Suppressor macrophage treated with lipopolysaccharide for 1 hour (primary cell): ENCODE measurements at places on chromosomes 4 and X.

DNA sequence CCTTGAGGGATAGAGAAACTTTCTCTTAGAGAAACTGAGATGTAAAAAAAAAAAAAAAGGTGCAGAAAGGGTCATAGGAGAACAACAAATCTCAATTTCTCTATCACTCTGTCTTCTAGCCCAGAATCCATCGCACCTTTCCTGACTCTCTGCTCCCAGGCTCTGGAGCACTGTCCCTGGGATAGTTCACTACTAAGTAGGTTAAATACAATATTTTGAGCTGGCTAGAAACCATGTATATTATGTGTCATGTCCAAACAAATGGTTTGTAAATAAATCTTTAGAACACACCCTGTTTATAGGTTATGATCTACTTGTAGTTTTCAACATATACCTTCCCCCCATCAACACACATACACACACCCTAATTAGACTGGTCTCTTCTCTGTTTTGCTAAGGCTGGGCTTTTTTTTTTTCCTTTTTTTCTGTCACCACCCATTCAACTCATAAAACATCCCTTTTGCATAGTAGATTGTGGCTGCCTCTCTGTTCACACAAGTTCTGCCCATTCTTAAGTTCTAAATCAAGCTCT, 124.4 kb downstream of the KLHL13 start:
- no peak for DNase-seq

- no peak for DNase-seq
Observed at GRCh38 chrX:1941321-1941720, 326.5 kb downstream of the ASMT start.

- DNase-seq, result no peak
Observed at GRCh38 chr4:144685911-144686310, 40.0 kb downstream of the HHIP start.

DNA sequence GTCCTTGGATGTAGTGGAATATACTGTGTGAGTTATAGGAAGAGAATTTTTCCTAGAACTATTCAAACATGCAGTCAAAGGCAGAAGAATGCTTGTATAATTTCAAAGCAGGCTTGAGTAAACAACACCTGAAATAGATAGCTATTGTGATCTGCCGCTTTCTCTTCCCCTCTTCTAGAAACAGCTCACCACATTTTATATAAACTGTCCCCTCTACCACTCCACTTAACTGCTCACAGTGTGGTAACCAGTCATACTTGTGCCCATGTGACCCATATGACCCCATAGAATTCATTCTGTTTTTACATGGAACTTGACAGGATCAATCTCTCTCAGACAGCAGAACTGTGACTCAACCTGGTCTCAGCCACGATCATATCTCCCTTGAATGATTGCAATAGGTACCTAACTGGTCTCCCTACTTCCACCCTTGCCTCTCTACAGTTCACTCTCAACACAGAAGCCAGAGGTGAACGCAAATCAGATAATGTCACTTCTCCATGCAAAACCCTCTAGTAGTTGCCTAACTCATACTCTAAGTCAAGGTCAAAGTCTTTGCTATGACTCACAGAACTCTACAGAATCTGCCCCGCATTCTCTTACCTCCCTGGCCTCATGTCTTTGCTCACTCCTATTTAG, 85.6 kb upstream of the EFHC2 start:
- DNase-seq, result no peak

DNA sequence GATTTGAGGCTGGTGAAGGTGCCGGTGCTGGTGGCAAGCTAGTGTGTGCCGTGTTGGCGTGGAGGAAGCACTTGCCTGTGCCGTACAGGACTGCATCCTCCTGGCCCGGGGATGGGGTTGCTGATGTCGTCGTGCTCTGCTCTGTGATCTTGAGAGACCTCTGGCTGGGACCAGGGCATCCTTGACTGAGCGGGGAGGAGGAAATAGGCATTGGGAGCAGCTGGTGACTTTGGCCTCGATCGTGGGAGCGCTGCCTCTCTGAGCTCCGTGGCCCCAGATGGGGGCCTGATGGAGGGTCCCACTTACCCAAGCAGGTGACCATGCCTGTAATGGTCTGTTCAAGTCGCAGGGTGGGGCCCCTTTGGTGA, 31.5 kb upstream of the CLCN4 start:
- DNase-seq, result no peak

DNA sequence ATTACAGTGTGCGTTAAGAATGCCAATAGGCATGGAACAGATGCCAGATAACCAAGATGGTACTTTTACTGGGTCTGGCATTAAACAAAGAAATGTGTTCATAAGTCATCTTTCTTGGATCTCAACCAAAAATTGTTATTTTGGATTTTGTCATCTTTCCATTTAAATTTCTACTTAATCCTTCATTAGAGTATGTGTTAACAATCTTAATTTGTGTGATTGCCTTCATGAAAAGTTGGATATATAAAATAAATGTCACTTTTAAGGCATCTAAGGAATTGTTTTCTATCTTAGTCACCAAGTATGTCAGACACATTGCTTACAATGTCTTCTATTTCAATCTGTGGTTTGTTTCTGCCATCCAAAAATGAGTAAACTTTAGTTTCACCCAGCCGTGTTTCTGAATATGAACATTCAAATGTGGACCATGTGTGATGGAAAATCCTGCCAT, 87.5 kb downstream of the PALLD start:
- no peak for DNase-seq

DNA sequence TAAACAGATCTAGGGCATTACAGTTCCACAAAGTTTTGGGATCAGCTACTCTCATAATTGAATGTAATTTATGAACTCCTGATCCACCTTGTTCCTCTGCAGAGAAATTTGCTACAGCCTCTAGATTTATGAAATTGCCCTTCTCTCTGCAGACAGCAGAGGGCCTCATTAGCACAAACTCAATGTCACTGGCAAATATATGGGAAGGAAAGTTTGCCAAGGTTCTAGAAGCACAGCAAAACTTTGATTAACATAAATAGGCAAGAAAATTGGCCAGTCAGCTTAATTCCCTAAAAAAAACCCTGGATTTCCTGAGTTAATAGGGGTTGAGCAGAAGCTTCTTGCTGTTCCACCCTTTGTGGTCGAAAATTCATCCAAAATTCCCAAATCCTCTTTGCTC, 31.5 kb downstream of the PRPS1 start:
- DNase-seq, result peak; percentile 47

- DNase-seq, result no peak
Observed at GRCh38 chr4:7910263-7910896, 29.3 kb downstream of the AFAP1 start.

DNA sequence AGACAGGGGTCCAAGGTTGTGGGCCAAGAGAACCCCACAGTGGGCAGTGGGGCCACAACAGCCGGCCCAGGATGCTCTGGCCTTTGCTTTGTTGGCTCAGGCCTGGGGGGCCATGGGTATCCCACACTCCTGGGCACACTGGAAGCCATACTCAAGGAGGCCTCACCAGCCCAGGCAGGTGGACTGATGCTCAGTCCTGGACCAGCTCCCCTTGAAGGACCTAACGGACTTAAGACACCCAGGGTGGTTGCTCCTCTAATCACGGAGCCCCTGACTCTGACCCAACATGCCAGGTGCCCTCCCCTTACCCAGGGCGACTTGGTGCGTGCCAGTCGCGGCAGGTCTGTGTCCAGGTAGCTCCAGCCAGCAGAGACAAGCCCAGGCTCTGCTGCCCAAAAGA, 50.8 kb downstream of the ZFYVE28 start:
- no peak for DNase-seq

GRCh38 chr4:56226579-56226978, 160.7 kb downstream of the AASDH start:
- DNase-seq, result no peak

GRCh38 chr4:33058998-33059397, 2338.8 kb downstream of the PCDH7 start:
- DNase-seq, result no peak

DNA sequence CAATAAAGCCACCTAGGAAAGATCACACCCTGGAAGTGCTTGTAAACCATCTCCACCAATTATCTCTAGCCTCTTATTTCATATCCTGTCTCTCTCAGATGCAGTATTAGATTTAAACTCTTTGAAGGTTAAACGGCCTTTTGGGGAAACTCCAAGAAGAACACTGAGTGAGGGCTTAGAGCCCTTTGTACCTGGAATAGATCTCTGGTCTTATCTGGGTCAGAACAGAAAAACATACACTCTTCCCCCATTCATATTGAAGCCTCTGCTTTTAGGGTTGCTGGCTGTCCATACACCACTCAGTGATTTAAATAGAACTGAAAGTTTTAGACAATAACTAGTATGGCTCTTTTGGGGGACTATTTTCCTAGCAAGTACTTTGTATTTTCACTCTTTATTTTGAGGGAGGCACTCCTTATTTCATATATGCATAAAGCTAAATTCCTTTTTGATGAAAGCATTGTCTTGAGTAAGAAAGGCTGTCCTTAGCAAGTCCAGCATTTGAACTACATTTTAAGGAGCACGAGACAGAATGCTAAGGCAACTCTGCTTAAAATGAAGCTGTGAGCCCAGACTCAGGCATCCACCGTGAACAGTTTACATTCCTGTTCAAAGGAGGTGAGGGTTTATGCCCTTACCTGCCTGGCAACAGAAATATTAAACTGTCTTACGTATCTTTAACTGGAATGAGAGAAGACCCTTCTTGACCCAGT, 17.4 kb downstream of the YY2 start:
- no peak for DNase-seq

- DNase-seq, result peak; percentile 21
Observed at GRCh38 chr4:52931243-52931642, 69.1 kb downstream of the RASL11B start.

DNA sequence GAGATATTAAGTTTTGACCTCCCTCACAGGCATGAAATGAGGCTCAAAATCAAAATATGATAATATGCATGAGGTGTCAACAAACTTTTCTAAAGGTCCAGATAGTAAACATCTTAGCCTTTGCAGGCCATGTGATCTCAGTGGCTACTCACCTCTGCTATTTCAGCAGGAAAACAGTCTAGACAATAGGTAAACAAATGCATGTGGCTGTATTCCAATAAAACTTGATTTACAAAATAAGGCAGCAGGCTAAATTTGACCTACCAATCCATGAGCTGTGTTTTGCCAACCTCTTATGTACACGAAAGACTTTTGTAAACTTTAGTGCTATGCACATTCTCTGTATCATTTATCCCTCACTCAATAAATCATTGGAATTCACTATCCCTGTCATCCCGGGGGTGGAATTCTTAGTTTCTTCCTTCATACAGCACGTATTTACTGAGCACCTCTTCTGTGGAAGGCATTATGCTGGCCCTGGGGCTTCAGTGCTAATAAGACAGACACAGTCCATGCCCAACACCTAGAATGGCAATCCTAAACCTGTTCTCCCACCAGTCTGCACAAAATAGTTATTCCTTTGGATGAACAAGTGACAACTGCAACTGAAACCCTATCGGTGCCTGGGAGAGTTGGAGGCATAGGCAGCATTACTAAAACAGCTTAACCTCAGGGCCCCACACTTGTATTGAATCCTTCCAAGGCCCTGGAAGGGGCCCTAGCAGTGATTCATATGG, 19.9 kb downstream of the MAGEB17 start:
- DNase-seq, result no peak

- peak; percentile 61 for DNase-seq
Observed at GRCh38 chr4:73721435-73721834, 18.9 kb upstream of the CXCL8 start.

GRCh38 chr4:15920723-15921591, 17.6 kb downstream of the FGFBP1 start:
- DNase-seq, result peak; percentile 7

DNA sequence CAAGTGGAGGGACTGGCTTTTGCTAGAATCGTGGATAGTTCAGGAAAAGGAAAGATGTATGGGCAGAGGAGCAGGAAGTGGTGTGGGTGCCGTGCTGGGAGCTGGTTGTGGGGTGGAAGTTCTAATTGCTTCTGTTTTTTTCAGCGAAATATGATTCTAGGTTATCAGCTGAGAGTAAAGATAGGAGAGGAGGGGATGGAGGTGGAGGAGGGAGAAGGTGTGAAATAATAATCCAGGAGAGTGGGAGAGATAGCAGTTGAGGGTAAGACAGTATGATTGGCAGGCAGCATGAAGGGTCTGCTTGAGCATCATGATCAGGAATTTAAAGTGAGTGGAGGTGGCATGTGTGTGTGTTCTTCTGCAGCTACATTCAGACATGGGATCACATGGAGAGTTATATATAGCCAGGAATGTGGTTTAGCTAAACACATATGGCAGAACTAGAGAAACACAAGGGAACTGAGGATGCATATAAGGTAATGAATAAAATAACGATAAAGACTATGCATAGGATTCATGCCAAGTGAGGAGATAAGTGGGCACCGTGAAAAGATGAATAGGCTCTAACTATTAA, 133.7 kb downstream of the ANK2 start:
- no peak for DNase-seq

GRCh38 chr4:1792832-1793495, at the start of gene FGFR3:
Gene FGFR3 (plus strand): TSS chr4:1793293. CDS start chr4:1793935, 642 bp downstream.
- DNase-seq, result peak; percentile 91

DNA sequence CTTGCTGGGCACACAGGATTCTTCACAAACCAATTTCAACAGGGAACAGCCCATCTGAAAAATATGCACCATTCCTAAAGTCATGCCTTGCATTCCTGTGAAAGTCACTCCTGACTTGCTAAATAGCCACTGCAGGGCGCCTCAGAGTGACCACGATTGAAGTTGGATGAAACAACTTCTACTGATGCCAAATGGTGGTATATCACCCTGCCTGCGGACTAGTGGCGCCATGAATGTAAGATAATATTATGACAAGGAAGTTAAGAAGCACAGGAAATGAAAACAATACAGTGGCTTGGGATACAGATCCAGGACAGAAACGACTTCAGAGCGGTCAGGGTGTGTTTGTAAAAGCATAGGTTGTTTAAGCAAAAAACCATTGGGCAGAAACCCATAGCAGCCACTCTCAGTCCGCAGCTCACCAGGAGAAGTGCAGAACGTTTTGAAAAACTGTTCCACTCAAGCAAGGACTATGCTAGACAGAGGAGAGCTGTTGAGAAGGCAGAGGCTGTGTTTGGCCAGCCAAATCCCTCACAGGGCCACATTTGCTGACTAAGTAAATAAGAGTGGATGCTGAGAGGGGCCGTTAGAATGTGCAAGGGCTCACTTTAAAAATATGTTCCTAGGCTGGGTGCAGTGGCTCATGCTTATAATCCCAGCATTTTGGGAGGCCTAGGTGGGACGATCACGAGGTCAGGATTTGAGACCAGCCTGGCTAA, 250.4 kb downstream of the PTTG2 start:
- DNase-seq, result no peak

DNA sequence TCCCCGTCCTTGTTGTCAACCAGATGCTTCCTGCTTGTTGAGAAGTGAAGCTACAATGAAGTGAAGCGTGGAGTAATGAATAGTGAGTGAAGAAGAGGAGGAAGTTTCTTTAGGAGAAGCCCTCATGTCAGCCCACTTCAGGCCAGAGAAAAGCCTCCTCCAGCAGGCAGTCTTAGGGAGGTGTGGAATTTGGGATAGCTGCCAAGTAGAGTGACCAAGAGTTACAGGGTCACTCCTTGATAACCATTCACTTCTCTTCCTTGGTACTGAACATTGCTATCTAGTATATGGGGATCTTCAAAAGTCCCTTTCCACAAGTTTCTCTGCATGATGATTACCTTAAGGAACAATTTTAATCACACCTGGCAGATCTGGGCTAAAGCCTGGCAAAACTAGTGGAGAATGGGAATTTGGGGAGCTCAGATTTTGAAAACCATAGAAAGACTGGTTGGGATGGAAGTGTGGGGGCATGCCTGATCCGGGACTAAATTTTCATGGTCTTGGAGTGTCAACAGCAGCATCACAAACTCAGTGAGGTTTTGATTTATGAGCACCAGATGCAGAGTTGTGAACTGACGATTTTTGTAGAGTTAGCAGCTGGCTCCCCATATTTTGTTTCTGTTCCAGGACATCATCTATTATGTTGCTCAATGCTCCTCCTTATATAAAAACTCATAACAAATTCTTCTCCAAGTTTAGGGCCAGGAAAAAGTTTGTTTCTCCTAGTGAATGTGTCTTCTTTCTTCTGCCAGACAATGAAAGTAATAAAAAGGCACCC, 53.1 kb downstream of the IGSF1 start:
- DNase-seq, result no peak
